Type B pancreatic cell (in vitro differentiated cells): ENCODE measurements at places on chromosomes 12 and 14.

DNA sequence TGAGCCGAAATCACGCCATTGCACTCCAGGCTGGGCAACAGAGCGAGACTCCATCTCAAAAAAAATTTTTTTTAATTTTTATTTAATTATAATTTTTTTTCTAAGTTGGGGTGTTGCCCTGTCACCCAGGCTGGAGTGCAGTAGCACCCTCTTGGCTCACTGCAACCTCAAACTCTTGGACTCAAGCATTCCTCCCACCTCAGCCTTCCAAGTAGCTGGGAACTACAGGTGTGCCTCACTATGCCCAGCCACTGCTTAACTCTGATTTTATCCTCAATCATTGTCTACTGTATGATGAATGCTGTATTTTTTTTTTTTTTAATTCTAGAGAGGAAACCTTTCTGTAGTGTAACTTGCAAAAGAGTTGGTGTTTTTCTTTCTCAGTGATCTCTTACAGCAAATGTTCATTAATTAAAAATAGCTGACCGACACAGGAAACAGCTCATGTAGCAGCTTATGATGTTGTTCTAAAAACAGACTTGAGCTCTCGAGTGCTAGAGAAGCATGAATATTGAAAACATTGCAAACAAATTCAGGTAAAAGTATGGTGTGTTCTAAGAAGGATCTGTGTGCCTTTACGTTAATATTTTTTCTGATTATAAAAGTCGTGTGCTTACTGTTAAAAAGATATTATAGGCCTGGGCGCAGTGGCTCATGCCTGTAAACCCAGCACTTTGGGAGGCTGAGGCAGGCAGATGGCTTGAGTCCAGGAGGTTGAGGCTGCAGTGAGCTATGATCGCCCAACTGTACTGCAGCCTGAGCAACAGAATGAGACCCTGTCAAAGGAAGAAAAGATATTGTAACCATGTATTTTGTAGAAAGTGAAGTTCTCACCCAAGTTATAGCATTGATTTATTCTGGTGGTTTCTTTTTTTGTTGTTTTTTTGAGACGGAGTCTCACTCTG lies 68.9 kb downstream of the FGD4 start:
- H3K36me3 ChIP-seq, result peaks cover 15% of the 10 kb centered on the region
- H3K4me1 ChIP-seq, result no peaks in the 10 kb centered on the region
- no peak overlapping the region for H3K4me3 ChIP-seq
- DNase-seq, result no peak
- no peak overlapping the region for H3K27ac ChIP-seq

- H3K4me1 ChIP-seq, result no peaks in the 10 kb centered on the region
- H3K27ac ChIP-seq, result no peak overlapping the region
- H3K36me3 ChIP-seq, result no peaks in the 10 kb centered on the region
- no peak overlapping the region for H3K4me3 ChIP-seq
- peaks cover 17% of the 10 kb centered on the region for H3K27me3 ChIP-seq
These were observed 66.0 kb upstream of the NRXN3 start for GRCh38 chr14:78104160-78104559.

- H3K36me3 ChIP-seq, result peaks cover 4% of the 10 kb centered on the region
- no peak overlapping the region for H3K27ac ChIP-seq
- H3K4me1 ChIP-seq, result peaks cover 53% of the 10 kb centered on the region
- DNase-seq, result no peak
- peaks cover 4% of the 10 kb centered on the region for H3K27me3 ChIP-seq
These were observed 95.8 kb upstream of the NCOR2 start for GRCh38 chr12:124663206-124663605.

DNA sequence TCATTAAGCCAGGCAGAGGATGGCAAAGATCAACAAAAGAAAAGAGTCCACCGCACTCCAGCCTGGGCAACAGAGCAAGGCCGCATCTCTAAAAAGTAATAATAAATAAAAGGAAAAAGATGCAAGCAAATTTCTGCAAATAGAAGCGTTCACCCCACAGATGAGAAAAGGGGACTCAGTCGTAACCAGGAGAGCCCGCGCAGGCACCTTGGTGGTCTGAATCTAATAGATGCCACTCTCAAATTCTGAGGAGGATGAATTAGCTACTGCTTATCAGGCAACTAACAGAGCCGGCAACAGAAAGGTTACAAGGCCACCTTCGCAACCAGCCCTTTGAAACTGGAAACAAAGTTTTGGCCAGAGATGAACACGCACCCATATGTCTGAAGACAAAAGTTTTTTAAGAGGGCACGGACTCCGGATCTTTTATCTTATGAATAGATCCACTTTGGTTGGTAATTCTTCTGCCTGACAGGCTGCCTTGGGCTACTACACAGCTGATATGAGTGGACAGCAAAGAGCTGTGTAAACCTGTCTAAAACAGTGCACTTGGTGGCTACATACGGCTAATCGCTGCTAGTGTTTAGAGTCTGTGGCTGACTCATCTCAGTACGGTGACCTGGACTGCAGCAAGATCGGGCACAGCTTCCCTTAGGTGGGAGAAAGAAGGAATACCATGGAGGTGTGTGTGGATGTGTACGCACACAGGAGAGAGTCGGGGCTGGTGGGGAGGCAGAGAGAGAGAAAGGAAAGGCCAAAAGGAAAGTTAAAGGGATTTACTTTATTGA lies 32.9 kb upstream of the TTC7B start:
- H3K27ac ChIP-seq, result no peak overlapping the region
- no peaks in the 10 kb centered on the region for H3K27me3 ChIP-seq
- H3K4me1 ChIP-seq, result peaks cover 8% of the 10 kb centered on the region
- no peak overlapping the region for H3K4me3 ChIP-seq
- no peaks in the 10 kb centered on the region for H3K36me3 ChIP-seq
- DNase-seq, result no peak

DNA sequence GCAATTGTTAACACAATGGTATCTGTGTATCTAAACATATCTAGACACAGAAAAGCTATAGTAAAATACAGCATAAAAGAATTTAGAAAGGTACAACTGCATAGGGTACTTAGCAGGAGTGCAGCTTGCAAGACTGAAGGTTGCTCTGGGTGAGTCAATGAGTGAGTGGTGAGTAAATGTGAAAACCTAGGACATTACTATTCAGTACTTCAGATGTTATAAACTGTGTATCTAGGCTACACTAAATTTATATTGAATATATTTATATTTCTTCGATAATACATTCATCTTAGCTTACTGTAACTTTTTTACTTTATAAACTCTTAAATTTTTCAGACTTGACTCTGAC lies 409.0 kb upstream of the DCN start:
- H3K4me3 ChIP-seq, result no peak overlapping the region
- H3K36me3 ChIP-seq, result no peaks in the 10 kb centered on the region
- DNase-seq, result no peak
- H3K27ac ChIP-seq, result no peak overlapping the region
- no peaks in the 10 kb centered on the region for H3K27me3 ChIP-seq

DNA sequence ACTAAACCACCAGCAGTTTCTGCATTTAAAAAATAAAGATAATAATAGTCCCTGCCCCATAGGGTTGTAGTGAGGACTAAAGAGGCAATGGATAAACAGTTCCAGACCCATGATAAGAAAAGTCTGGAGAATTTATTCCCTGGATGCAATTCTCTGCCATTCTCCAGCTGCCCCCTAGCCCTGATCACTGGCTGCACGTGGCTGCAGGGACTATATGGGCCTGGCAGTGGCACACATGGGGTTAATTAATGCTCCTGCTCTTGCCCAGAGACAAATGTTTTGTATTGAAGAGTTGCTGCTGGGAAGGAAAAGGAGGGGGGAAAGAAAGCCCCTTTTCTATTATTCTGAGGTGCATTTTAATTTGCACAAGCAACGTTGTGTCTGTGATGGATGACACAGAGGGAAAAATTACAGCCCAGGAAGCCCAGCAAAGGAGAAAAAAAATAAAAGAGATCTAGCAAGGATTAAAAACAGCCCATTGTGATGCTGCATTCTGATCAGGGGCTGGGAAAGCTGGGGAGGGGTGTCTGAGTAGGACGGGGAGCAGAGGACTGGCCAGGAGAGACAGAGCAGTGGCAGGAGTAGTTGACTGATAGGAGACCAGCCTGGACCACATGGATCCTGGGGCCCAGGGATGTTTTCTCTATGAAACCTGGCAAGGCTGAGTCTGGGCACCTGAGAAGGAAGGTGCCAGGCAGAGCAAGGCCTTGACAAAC lies 149.3 kb downstream of the ESRRB start:
- H3K4me3 ChIP-seq, result no peak overlapping the region
- DNase-seq, result no peak
- peaks cover 55% of the 10 kb centered on the region for H3K27me3 ChIP-seq
- H3K27ac ChIP-seq, result peak overlapping the region; percentile 8
- peaks cover 9% of the 10 kb centered on the region for H3K4me1 ChIP-seq
- H3K36me3 ChIP-seq, result no peaks in the 10 kb centered on the region

DNA sequence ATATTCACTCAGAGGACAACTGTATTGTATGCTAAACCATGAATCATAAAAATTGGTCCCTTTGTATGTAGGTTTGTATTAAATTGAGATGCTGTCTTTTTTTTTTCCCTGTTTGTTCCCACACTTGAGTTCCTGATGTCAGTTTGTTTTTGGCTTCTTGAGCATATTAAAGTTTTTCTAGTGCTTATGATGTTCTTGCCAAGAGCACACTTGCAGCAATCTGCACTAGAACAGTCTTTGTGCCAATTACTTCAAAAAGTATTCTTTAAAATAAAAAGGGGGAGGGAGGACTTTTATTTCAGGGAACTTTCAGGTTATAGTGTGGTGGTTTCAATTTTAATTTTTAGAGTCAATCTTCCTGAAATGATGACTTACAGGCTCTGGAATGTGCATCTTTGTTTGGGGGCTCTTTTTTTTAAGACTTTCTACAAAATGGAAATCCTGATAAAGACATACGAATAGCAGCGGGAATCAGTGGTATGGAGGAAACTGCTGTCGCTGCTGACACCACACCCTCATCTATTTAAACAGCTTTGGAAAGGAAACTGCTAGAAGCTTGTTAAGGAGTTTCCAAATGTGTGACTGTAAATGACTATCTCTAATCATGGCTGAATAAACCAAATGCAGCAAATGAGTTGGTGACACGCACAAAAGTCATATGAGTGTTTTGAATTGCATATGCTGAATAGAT lies 188.6 kb downstream of the EGLN3 start:
- H3K27me3 ChIP-seq, result peaks cover 26% of the 10 kb centered on the region
- H3K4me1 ChIP-seq, result peaks cover 32% of the 10 kb centered on the region
- DNase-seq, result no peak

DNA sequence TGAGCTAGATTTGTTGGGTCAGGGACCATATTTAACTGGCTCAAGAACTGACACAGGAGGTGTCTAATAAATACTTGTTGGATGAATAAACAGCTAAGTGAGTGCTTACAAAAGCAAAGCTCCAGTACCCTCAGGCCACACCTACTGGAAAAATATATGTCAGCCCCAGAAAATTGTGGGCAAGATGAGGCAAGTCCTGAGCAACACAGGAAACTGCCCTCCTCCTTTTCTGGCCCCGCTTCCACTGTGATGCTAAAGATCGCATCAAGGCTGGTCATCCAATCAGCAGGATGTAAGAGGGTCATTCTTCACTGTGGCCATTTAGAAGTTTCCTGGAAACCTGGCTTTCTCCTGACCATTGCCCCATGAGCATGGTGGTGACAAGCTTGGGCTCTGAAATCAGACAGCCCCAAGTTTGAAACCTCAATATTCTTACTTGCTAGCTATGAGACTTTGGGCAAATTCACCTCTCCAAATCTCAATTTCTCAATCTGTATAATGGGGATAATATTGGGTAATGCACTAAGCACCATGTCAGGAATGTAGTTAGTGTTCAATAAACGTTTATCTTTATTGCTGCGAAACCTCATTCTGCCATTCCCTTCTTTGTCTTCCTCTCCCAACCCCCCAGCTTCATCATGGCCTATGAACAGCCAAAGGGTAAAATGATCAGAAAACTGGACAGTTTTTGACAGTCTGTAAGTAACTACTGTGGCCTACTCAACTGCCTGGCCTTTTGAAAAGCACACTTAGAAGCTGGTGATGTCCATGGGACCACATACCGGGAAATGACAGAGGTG lies 139.3 kb upstream of the PZP start:
- peaks cover 12% of the 10 kb centered on the region for H3K36me3 ChIP-seq
- H3K27me3 ChIP-seq, result no peaks in the 10 kb centered on the region
- H3K4me1 ChIP-seq, result no peaks in the 10 kb centered on the region
- H3K27ac ChIP-seq, result no peak overlapping the region
- H3K4me3 ChIP-seq, result no peak overlapping the region
- DNase-seq, result no peak

GRCh38 chr14:34237677-34238076 lies 224.4 kb downstream of the SPTSSA start:
- peaks cover 7% of the 10 kb centered on the region for H3K27me3 ChIP-seq
- no peak overlapping the region for H3K4me3 ChIP-seq
- H3K4me1 ChIP-seq, result peaks cover 5% of the 10 kb centered on the region
- DNase-seq, result no peak
- no peak overlapping the region for H3K27ac ChIP-seq

DNA sequence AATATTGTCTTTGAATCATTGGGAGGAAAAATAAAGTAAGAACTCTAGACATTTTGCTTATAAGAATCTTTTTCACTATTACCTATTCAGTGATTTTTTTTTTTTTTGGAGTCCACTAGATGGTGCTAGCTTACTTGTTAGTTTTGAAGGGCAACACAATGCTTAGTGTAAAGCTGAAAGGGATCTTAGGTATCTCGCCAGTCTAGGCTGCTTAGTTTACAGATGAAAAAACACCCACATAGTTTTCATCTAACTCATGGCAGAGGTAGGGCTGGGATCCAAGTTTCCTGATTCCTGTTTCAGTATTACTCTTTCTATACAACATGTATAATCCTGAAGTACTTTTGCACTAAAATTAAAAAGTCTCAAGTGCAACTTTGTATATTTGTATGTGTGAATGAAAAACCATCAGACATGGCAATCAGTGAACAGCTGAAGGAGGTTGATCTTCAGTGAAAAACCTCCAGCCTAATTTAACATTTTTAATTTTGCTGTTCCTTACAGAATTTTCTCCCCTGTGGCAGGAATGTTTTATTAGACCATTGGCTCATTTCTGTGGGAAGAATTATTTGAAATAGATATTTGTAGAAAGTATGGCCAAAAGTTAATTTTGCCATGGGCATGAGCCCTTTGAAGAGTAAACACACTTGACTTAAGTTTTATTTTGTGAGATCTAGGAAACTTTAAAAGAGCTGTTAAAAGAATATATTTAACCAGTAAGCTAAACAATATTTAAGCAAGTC lies 40.7 kb downstream of the LRRIQ1 start:
- peaks cover 5% of the 10 kb centered on the region for H3K4me1 ChIP-seq
- no peaks in the 10 kb centered on the region for H3K27me3 ChIP-seq
- no peak overlapping the region for H3K4me3 ChIP-seq
- no peak for DNase-seq
- H3K27ac ChIP-seq, result peak overlapping the region; percentile 69
- no peaks in the 10 kb centered on the region for H3K36me3 ChIP-seq

DNA sequence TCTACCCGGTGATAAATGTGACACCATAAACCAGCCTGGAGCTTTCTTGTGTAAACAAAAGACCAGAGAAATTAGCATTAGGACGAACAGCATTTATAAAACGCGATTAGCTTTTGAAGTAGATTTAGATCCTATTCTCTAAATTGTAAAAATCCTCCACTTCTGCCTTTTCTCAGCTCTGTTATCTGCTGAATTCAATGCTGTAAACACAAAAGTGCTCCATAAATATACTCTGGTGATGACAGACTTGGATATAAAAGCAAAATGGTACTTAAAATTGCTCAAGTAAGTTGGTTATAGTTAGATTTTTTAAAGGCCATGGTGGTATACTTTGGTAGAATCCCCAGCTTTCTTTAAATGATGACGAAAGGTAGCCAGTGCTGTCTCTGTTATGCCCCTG lies 114.6 kb upstream of the RMST start:
- no peak overlapping the region for H3K4me3 ChIP-seq
- H3K36me3 ChIP-seq, result peaks cover 3% of the 10 kb centered on the region
- peaks cover 21% of the 10 kb centered on the region for H3K27me3 ChIP-seq
- no peak overlapping the region for H3K27ac ChIP-seq

GRCh38 chr12:80862531-80862930 lies 75.2 kb downstream of the LIN7A start:
- H3K4me1 ChIP-seq, result no peaks in the 10 kb centered on the region
- H3K4me3 ChIP-seq, result no peak overlapping the region
- no peak overlapping the region for H3K27ac ChIP-seq
